ENCODE measurements at places on chromosomes 13 and 19.

- no peak for DNase-seq
Observed at GRCh38 chr13:47134939-47135489, 238.2 kb upstream of the HTR2A start.

GRCh38 chr19:48975947-48976847 lies 11.1 kb downstream of the FTL start:
- DNase-seq = no peak

- no peak for DNase-seq
Observed at GRCh38 chr13:33006638-33007037, 9.6 kb upstream of the KL start.

GRCh38 chr13:76943646-76944045 lies 4.7 kb upstream of the ACOD1 start:
- DNase-seq = no peak

GRCh38 chr13:33106656-33107360 lies 90.6 kb downstream of the KL start:
- DNase-seq = no peak

DNA sequence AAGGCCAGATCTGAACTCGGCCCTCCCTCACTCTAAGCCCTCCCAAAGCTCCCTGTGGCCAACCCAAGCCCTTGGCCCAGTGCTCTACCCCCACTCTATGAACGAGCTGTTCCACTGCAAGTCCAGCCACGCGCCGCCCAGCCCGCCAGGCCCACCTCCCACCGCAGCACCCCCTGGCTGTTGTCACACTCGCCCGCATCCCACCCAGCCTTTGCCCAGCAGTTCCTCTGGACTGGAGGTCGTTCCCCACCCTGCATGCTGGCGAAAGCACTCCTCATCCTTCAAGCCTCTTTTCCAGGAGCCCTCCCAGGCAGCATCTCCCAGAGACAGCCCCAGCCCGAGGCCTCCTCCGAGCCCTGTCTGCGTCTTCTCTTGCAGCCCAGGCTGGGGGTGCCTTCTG lies 33.1 kb upstream of the ONECUT3 start:
- DNase-seq = no peak

DNA sequence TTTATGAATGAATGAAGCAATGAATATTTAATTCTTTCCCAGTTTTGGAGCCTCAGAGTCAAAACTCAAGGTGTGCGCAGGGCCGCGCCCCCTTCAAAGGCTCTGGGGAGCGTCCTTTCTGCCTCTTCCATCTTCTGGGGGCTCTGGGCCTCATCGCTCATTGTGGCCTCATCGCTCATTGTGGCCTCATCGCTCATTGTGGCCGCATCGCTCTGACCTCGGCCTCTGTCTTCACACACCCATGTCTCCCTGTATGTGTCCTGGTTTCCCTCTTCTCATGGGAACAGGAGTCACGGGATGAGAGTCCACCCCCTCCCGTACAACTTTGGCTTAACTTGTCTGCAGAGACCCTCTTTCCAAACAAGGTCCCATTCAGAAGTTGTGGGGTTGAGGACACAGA lies 3.2 kb upstream of the MEX3D start:
- no peak for DNase-seq

DNA sequence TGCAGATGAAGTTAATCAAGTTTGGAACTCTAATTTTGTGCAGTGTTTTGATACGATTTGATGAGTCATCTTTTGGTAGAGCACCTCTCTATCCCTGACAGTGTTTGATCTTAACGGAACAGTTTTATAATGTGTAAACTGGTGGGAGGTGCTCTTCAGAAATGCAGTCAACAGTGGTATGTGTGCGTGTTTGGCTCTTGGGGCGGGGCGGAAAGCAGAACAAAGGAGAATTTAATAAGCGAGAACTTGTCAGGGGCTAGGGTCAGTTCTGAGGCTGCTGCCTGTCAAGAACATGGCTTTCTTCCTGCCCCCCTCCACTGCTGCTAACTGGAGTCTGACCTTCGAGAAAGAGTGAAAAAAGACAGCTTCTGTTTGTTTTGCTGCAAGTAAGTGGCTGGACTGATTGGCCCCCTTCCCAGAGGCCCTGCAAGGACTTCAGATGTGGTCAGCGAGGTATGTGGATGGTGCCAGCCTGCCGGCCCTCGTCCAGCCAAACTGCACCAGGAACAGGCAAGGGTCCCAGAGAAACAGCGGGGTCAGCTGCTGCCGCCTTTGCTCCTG lies 40.8 kb downstream of the BBC3 start:
- no peak for DNase-seq

DNA sequence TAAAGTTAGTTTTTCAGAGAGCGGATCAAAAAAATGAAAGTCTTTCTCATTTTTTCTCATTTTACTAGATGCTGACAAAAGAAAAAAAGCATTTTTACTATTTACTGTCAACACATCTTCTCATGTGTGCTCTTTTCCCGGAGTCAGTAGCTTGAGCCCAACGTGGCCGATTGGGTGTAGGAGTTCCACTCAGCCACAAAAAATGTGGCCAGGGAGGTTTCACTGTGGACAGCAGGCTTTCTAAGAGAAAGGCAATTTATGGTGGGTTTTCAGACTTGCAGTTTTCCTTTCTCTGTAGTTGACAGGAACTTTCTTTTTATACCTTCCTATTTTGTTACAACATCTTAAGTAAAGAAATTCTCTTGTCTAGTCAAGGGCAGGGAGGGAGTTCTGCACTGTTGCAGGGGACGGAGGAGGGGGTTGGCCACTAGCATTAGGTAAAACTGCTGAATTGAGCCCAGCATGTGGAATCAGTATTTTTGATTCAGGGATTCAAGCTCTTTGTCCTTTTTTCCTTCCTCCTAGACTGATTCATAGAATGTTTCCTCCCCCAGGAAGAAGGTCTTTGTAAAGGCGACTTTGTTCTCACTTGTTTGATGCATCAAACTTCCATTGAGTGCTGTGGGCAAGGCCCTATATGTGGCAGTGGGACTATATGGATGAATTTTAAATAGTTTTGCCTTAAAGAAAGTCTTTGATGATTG lies 123.1 kb downstream of the B3GLCT start:
- no peak for DNase-seq

- no peak for DNase-seq
Observed at GRCh38 chr19:55656552-55656951, 1.7 kb downstream of the U2AF2 start.

GRCh38 chr19:10122045-10122444 lies 2.3 kb upstream of the EIF3G start:
- no peak for DNase-seq

DNA sequence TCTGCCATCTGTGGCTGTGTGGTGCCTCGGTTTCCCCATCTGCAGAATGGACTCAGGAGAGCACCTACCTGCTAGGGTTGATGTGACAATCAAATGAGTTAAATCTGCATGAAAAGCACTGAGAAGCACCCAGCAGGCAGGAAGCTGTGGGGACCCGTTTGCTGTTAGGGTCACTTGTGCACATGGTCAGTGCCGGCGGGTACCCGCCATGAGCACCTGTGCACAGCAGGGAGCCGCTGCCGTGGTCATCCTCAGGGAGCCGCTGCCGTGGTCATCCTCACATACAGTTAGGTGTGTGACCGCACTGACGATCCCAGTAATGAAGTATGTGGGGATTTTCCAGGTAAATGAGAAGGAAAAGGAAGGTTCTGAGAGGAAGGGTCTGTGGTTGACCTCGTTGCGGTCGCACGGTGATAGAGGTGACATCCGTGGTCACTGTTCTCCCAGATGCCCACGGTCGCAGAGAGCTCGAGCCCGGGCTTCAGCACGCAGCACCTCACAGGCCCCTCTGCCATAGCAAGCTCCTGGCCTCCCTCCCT lies 6.5 kb downstream of the MCF2L start:
- no peak for DNase-seq

DNA sequence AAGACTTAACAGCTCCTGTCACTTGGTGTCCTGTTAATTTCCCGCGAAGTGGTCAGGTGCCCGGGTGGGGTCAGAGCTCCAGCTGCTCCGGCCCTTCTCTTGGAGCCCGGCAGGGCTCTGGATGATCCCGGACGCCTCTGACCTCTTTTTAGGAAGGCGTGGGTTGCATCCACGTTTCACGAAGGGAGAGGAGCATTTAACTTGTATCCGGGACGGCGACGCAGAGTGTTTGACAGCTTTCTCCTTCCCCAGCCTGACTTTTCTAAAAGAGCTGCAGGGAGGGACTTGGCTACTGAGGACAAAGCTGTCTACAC lies 656 bp downstream of the ZNF155 start:
- DNase-seq = no peak

DNA sequence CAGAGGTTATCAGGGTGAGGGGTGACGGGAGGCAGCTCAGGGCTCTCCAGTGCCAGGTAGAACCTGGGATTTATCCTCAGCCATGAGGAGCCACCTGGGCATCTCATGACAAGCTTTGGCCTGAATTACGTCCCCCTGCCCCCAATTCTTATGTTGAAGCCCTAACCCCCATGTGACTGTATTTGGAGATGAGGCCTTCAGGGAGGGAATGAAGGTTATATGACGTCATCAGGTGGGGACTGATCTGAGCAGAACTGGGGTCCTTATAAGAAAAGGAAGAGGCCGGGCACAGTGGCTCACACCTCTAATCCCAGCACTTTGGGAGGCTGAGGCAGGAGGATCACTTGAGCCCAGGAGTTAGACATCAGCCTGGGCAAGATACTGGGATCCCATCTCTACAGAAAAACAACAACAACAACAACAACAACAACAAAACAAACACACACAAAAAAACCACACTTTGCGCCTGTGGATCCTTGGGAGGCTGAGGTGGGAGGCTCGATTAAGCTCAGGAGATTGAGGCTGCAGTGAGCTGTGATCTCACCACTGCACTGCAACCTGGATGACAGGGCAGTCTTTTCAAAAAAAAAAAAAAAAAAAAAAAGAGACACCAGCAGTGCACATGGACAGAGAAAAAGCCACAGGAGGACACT lies 18.4 kb downstream of the ZFR2 start:
- no peak for DNase-seq

- DNase-seq = no peak
Observed at GRCh38 chr13:60562096-60562780, 165.2 kb downstream of the TDRD3 start.

GRCh38 chr13:99624936-99625540 lies 123.8 kb downstream of the TM9SF2 start:
- DNase-seq = no peak

DNA sequence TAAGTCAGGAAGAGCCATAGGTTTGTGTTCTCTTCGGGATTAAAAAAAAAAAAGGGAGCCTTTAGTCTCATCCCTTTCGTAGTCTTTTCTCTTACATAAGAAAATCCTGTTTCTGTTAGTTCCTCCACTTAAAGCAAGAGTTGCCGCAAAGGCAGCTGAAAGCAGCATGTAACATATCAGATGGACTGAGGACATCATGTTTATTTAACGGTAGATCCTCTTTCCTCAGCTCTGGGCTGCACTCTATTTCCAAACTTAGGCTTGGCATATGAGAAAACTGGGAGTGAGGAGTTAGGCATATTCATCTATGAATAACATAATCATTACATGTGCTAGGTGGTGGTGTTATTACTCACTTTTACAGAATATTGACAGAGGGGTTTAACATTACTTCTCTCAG lies 391.2 kb downstream of the KLF12 start:
- no peak for DNase-seq

DNA sequence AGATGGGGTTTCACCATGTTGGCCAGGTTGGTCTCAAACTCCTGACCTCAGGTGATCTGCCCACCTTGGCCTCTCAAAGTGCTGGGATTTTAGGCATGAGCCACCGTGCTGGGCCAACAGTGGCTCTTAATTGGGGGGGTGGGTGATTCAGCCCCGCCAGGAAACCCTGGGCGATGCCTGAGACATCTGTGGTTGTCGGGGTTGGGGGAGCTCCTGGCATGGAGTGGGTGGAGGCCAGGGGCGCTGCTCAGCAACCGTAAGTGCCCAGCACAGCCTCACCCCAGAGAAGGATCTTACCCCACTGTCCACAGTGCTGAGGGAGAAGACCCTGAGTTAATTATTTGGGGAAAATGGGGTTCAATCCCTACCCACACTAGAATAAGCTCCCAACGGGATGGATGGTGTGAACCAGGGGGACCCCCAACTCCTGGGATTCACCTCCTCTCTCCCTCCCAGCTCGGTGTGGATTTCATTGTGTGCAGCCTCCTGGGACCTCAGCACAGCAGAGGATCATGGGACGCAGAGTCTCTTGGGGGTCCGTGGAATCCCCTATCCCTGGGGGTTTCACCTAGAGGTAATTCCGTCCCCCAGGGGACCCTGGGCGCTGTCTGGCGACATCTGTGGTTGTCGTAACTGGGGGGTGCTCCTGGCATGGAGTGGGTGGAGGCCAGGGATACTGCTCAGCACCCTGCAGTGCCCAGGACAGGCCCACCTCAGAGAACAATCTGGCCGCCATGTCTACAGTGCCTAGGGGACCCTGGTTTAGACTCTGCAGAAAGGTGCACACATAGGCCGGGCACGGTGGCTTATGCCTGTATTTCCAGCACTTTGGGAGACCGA lies 68.9 kb downstream of the GADD45B start:
- no peak for DNase-seq

- no peak for DNase-seq
Observed at GRCh38 chr13:82687884-82688283, 1194.4 kb downstream of the SLITRK1 start.
